ENCODE measurements at places on chromosomes 11 and 22.

DNA sequence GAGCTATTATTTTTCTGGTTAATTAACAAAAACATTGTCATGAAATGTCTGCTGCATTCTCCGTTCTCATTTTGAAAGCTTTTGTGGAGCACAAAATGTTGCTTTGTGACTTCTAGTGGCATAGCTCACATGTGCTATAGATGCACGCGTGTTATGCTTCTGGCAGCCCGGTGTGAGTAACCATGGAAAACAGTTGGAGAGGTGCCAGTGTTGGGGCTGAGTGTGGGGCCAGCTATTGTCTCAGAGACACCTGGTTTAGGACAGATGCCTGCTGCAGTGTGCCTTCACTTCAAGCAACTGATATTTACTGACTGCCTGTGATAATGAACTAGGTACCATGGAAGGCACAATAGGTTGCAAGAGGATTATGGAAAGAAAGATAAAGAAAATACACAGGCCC, 760.6 kb downstream of the NTM start:
- peak; percentile 99 for DNase-seq

DNA sequence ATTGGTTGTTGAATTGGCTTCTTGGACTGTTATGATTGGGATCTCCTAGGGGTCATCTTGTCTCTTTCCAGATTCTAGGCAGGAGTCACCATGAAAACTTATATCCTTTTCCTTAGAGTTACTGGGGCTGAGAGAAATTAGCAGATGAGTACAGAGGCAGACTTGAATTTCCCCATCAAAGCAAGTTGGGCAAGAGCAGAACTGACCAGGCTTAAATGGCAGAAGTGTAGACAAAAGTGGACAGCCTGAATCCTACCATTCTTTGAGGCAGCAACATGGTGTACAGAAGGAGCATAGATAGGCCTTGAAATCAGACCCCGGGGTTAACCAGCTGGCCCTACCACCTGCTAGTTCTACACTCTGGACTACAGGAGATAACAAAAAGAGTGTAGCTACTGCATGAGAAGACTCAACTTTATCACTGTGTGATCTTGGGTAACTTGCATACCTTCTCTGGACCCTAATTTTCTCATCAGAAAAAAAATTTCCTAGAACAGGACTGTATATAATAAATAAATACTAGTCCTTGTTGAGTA, 427.4 kb upstream of the CADM1 start:
- DNase-seq: no peak

DNA sequence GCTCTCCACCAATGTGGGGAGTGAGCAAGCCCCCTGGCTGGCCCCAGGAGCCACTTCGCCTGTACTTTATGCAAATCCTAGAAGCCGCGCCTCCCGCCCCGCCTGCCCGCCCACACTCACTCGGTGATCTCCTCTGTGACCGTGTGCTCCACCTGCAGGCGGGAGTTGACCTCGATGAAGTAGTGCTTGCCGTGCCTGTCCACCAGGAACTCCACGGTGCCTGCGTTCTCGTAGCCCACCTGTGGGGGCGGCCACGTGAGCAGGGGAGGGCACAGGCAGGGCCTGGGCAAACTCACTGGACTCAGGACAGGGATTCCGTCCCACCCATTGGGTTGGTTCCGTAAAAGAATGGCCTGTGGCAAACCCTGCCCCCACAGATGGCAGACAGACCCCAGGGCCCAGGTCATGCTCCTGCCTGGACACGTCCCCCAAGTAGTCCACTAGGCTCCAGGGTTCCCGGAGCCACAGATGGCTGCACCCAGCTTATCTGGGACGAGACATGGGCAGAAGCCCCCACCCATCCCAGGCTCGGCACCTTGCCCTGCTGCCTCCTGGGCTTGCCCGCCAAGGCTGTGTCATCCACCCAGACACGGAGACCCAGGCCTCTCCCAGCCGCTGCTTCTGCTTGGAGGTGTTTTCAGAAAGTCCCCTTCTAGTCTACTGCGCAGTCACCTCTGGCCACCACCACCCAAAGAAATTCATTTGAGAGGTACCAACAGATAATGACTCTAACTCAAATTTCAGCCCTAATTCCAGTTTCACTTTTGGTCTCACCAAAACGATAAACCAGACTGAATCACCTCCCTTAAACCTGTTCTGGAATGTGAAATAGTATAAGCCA, 12.1 kb downstream of the LRFN4 start:
- DNase-seq: no peak

DNA sequence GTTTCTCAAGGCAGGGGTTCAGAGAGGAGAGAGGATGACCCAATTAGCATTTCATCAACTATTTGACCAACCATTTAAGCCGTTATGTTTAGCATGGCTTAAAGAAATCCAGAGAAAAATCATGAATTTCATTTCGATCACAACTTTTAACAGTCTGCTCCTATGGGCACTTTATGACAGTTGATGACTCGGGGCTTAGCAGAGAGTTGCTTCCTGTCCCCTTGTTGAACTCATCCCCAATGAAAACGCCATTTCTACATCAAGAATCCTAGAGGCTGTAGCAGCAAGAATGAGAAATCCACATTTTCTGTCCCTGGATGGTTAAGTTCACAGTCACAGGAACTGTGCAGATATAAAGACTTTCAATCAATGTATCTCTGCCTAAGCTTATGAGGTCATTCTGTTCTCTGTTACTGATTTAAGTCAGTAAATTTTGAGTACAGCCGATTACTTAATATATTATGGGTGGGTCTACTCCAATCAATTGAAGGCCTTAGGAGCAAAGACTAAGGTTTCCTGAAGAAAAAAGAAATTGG, 81.1 kb downstream of the BDNF start:
- DNase-seq: no peak

- DNase-seq: no peak
Observed at GRCh38 chr11:110766316-110766715, 54.1 kb upstream of the ARHGAP20 start.

- DNase-seq: no peak
Observed at GRCh38 chr22:28237112-28237511, 318.1 kb upstream of the PITPNB start.

DNA sequence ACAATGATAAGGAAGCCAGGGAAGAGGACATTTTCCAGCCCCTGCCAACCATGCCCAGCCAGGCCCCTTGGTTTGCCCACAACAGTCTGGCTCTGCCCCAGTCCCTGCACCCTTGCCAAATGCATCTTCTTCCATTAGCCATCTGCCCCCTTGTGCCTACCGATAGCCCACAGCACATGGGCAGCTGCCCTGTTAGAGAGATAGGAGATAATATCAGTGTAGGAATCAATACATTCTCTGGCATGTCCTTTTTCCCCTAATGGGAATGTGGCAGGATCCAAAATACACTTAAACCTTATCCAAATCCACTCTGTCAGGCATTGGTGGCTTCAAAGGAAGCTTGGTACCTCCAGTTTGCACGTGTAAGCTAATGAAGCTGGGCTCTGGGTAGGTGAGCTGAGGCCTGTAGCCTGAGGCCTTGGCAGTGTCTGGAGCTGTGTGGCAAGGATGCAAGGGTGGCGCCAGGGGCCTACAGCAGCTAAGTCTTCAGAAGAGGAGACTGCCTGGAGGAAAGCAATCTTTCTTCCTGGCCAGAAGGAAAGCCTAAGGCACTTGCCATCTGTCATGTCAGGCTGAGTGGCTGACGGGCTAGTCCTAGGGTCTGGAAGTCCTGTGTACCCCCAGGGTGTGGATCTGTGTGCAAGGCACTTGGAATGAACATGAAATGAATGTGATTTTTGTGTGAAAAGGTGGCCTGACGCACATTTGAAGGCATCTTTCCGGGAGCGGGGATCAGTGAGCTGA, 164.2 kb upstream of the TBCEL start:
- no peak for DNase-seq

GRCh38 chr11:27158456-27159334, 118.1 kb downstream of the BBOX1 start:
- peak; percentile 70 for DNase-seq
